ENCODE measurements at places on chromosomes 2 and 18.

DNA sequence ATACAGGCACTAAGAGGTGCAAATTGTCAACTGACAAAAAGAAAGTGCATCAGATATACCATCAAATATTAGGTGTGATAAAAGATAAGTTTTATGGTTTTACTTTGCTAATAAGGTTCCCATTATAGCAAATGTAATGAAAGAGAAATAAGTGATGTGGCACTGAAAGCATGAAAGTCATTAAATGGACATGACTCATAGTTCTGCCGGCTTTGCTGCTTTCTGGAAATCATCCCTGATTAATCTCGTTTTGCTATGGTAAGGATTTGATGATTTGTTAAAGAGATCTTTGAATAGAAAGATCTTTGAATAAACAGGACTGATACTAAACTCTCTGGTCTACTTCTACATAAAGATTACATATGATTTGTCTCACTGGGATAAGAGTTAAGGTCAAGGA lies 72.7 kb downstream of the CLIP4 start:
- no peak for DNase-seq

GRCh38 chr2:175852879-175853615 lies 149.0 kb downstream of the LNPK start:
- no peak for DNase-seq

DNA sequence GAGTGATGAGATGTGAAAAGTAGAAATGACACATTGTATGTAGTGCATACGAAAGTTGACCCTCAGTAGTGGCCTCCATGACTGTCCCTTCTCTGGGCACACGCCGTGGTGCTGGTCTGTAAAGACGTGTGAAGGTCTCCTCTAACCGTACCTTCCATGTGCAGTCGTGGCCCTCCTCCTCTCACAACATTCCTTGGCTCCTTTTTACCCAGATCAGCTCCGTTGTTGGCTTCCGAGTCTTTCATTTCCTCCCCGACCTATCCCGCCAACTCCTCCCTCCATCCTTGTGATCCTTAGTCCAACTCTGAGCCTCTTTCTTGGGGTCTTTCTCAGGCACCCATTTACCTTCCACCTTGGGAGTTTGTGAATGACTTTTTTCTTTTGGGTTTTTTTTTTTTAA lies 160.4 kb upstream of the BCL2L11 start:
- DNase-seq: no peak

GRCh38 chr2:159035790-159036411 lies 67.5 kb downstream of the TANC1 start:
- DNase-seq: no peak

- no peak for DNase-seq
Observed at GRCh38 chr2:222050981-222051380, 247.8 kb downstream of the PAX3 start.

DNA sequence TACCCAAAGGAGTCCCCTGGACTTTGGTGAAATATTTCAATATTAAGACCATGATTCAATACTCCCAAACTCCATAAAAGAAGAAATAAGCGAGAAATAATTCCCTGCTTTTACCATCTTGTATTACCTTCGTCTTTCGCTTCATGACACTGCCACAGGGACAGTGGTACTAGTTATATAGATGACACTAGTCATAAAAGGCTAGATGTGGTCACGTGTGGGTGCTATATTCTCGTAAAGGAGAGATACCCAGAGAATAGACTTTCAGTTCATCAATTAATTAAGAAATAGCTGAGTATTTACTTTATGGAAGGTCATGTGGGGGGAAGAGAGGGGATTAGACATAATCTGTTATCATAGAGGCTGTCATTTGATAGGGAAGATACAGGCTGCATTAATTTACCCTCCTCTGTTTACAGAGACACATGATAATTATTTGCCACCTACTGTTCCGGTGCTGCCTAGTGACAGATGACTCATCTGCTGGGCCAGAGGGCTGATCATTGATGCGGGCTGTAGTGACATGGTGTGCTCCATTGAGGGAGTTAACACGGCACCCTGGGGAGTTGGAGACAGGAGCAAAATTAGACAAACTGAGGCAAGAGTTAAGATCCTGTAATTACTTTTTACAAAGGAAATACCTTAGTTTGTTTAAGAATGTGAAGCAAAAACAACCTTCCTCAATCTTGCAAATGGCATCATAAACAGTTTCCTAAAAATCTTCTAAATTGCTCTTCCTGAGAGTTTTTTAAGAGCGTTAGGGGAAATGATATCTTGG lies 78.2 kb upstream of the ITGB6 start:
- DNase-seq: no peak

GRCh38 chr2:230225486-230225885 lies at the start of gene SP140:
Gene SP140 (plus strand): TSS chr2:230225736. CDS start chr2:230225845, 109 bp downstream.
- DNase-seq: peak; percentile 58

DNA sequence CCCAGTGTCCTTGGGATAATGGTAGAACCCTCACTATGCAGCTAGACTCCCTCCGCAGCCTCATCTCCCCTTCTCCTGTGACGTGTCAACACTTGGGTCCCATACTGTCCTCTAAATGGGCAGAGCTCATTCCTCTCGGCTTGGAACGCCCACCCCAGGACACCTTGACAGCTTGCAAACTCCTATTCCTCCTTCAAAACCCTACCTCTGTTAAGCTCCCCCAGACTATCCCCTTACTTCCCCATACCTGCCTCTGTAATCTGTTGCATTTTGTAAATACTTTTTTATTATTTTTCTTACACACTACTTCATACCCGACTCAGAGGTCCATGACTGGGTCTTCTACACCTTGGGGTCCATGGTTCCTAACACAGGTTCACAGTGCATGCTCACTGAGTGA lies 28.0 kb downstream of the STEAP3 start:
- DNase-seq: no peak

DNA sequence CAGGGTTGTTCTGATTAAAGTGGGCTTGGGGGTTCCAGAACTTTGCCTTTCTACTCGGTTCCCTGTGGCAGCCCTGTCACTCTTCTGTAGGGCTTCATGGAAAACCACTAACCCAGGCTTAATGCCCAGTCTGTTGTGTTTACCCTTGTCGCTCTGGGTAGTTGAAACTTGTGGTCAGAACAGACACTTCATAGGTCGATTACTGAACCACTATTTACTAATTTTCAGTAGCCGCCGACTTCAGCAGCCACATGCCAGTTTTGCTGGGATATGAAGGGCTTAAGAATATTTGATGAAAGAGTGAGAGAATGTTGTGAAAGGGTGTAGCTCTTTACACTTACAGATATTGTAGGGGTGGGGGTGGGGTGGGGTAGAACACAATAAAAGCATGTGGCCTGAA lies 362.3 kb downstream of the RND3 start:
- no peak for DNase-seq

GRCh38 chr2:38246105-38246504 lies 131.0 kb downstream of the ATL2 start:
- DNase-seq: no peak

DNA sequence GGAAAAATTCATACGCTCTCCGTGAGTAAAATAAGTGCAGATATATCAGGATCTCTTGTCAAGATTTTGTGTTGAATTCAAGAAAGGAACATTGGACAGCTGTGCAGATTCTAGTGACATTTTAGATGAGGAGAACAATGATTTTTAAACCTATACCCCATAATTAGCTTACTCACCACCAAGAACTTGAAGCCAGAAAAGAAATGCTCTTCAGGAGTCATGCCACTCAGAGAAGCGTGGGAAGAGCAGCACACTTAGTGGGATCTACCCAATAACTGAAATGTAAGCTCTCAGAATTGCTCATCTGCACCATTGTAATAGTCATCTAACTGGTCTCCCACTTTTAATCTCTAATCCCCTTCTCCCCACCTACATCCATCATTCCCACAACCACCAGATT lies 9.2 kb upstream of the ERMN start:
- DNase-seq: no peak

GRCh38 chr2:223954401-223954800 lies 2.9 kb upstream of the MRPL44 start:
- DNase-seq: no peak

- DNase-seq: no peak
Observed at GRCh38 chr2:67667054-67667908, 270.1 kb downstream of the ETAA1 start.

- DNase-seq: no peak
Observed at GRCh38 chr2:85540133-85540648, 1.2 kb downstream of the MAT2A start.

GRCh38 chr2:220076734-220077133 lies 449.3 kb downstream of the SLC4A3 start:
- DNase-seq: no peak

GRCh38 chr18:3269241-3269913 lies 7.4 kb downstream of the MYL12B start:
- no peak for DNase-seq

DNA sequence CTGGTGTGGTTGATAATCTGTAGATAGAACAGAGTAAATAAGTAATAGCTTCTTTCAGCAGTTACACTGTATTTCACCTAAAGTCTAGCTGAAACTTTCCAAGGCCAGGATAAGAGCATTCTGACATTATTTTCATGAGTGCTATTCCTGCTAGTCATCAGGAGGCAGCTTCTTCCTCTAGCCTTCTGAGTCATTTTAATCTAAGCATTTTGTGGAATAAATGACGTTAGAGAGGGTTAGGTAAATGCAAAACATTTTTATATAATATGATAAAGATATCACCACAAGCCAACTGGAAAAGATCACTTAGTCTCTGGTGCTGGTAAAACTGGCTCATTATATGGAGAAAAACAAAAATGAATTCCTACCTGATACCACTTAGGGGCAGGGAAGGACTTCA lies 138.5 kb downstream of the MEP1B start:
- no peak for DNase-seq

GRCh38 chr2:238120463-238121298 lies 17.8 kb upstream of the KLHL30 start:
- DNase-seq: no peak

- no peak for DNase-seq
Observed at GRCh38 chr18:49100226-49100968, 149.6 kb upstream of the SMAD7 start.
